Right forelimb (tissue), 1 donor: ENCODE measurements at places on chromosomes 7 and 10.

- peak; percentile 69 for DNase-seq
Measured at GRCh38 chr7:2399848-2400587, 3.4 kb upstream of the CHST12 start.

DNA sequence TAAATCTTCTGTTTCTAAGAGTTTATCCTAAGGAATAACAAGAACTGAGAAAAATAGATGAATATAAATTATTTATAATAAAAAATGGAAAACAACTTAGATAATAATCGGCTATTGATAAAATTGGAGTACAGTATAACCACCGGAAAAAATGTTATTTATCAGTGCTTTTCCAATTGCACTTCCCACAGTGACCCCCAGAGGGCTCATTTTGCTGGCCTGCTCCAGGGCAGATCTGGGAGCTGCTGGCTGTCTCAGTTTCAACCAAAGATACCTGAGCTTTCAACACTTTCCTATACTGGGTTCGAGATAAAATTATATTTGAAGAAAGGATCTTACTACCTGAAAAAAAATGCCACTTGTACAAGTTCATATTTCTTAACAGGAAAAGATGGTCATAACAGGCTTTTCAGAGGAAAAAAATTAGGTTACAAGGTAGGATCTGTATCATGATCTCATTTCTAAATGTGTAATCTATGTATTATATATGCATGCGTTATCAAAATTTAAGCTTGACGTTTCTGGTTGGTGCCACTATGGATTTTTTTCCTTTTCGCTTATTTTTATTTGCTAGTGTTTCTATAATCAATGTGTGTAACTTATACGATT lies 165.7 kb downstream of the NPSR1 start:
- DNase-seq = no peak

DNA sequence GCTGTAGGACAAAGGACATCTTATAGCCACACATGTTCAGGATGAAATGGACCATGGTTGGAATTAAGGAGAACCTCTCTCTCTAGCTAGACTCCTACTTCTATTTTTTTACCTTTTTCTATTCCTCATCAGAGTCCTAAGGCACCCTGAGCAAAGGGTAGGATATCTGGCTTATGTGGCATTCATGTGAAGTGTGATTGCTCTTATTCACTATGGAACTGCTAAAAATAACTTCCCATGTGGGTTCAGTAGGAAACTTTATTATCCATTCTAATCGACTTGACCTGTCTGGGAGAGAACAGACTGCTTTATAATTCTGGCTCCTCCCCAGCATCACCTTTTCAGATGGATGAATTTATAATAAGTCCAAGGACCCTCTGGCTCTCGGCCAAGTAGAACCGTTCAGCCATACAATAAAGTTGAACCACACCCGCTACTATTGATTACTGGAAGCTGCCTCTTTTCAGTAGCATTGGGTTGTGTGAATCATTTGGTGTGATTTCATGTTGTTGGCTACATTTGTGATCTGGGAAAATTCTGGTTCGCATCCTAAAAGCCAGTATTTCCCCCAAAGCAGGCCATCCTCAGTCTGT lies 117.5 kb downstream of the NRF1 start:
- DNase-seq = no peak

DNA sequence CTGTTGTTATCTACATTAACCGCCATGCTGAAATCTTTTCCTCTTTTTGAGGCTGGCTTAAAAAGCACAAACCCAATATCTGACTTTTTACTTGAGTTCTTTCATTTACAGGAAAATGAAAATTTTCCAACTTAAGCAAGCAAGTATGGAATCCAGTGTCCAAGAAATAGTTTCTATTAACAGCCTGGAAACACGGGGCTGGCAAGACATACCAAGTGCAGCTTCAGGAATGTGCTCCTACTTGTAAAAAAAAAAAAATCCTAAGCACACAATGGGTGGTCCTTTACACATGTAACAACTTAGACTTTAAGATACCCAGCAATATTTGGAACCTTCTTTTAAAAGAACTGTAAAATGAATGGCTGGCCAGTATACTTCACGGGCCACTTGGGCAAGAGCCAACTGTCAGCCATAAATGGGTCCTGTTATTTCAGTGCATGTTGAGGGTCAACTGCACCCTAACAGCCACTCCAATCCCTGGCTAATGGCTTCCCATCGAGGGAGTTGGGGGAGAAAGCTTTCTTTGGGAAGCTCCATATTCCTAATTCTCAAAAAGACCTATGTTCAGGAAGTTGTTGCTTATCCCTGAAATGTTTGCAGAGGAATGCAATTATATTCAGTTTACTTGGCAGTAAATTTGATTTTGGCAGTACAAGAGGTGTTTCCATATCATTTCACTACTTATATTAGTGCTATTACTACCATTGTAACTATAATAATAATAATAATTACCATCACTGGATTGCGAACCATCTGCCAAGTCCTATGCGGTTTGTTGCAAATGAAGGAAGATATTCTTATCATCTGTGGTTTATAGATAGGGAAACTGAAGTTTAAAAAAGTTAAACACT lies 236.4 kb upstream of the TMEM72 start:
- no peak for DNase-seq

DNA sequence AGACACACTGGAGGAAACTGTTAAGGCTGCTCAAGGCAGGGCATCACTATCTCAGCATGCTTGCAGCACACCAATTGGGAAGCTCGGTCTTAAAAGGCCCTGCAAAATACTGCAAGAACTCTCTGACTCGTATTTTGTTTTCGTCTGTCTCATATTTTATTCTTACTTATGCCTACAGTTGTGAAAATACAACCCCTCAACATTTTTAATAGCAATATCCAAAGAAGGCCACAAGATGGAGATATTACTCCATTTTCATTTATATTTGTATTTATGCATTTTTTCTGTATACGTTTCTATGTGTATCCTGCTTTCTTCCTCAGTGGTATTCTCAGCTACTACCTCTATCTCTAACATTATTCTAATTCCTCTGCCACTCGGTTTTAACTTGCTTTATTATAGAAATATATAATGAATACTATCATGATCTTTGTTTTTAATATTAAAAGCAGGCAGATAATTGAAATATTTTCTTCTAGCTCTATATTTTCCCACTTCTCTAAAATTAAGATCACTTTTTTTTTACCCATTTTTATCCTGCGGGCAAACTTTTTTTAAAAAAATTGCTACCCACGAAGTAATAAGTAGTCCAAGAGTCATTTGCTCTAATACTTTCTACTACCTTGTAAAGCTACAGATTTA lies 10.0 kb downstream of the DNAJC1 start:
- DNase-seq = no peak

GRCh38 chr7:74554178-74554577 lies 100.5 kb downstream of the GTF2IRD1 start:
- DNase-seq = no peak

DNA sequence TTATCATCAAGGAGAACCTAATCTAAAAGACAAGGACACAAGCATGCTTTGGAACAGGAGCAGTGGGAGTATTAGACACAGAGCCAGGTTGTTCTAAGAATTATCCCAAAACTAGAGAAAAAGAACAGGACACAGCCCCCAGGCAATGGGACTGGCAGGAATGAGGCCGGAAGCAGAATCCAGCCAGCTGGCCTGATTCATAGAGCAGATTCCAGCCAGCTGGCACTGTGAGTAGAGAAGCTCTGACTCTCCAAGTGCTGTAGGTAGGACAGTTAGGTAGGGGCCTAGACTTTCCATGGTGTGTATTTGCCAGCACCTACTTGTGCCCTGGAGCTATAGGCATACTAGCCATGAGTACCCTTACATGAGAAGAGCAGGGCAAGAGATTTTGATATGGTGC lies 13.3 kb upstream of the RAB18 start:
- DNase-seq = no peak

DNA sequence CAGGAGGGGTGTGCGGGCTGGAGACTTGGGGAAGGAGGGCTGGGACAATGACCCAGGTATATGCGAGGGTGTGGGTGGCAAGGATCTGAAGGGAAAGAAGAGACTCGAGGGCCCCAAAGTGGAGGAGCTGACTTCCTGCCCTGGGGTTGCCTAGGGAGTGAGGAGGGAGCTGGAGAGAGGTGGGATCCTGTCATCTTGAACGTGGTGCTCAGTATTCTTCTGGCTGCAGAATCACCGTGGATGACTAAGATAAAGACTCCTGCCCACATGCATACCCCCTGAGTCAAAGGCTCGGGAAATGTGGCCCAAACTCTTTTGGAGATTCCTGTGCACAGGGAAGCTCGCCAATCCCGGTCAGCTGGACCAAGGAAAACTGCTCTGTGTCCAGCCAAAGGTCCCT lies 31.2 kb downstream of the COL17A1 start:
- no peak for DNase-seq

DNA sequence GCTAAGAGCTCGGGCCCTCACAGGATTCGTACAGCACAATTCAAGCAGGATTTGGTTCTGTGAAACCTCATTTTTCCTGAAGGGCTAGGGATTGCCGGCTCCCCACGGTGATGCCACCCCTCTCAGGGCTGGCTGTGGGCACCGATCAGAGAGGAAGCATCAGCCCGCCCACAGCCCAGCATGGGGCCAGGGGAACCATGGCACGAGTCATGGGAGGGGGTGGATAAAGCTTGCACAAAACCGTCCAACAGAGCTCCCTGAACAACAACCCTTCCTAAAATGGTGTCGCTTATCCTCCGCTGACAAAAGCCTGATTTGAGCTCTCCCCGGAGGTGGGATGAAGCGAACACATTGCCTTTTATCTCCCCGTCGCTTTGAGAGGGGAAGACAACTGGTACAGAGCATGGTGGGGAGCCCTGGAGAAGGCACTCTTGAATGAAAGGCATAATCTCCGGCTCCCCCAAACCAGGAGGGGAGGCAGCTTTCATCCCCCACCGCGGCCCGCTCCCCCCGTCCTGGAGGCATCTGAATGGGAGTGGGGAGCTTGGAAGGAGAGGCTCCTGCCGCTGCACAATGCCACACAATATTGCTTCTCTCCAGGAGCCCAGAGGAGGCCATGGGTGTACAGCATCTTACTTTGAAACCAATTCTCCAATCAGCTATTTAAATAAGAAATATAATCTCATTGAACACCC lies 144.0 kb downstream of the RPS24 start:
- DNase-seq = no peak

DNA sequence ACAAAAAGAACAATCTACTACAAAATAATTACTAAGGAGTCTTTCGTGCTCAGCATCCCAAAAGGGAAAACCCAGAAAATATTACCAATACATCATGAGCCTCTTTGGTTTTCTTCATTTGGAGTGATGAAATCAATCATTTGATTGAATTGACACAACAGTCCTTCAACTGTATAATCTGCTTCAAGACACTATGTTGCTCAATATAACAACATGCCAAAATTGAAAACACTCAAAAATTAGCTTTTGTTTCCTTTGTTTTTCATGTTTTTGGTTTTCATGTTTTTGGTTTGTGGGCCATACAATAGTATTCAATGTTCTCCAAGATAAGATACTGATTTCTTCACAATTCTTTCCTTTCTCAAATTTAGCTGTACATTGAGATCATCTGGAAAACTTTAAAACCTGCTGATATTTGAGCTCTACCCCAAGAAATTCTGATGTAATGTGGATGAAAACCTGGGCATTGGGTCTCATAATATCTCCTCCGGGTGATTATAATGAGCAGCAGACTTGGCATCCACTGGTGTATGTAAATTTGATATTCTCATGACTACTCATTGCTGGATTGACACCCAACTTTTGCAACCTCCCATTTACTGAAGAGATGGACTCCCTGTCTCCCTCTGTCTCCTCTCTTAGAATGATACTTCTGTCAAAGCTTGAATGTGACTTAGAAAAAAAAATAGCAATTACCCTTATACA lies 4.6 kb downstream of the SOSTDC1 start:
- no peak for DNase-seq

GRCh38 chr10:124349231-124349995 lies 69.3 kb downstream of the OAT start:
- peak; percentile 44 for DNase-seq

DNA sequence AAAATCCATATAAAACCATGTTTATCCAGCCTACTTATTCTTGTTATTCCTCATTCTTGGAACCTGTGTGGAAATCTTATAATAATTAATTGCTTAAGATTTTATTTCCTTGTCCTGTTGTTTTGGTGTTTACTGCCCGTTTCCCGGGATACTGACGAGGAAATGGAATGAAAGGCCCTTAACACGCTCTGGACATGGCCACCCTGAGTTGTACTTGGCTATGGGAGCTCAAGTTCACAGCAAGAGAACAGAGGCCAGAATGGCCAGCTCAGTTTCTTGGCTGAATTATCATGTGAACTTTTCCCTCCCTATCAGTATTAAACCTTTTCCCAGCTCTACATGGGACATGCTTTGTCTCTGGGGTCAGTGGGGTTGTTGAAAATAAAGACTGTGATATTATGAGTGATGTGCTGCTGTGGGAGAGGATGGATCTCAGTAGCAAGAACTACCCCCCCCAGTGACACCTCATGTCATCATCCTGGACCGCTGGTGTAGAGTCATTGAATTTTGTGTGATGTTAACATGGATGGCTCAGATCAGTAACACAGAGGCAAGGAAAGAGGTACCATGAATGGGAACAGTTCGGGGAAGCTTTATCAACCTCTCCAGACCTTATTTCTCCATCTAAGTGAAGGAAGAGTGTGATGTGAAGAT lies 87.0 kb upstream of the IGFBP3 start:
- no peak for DNase-seq

DNA sequence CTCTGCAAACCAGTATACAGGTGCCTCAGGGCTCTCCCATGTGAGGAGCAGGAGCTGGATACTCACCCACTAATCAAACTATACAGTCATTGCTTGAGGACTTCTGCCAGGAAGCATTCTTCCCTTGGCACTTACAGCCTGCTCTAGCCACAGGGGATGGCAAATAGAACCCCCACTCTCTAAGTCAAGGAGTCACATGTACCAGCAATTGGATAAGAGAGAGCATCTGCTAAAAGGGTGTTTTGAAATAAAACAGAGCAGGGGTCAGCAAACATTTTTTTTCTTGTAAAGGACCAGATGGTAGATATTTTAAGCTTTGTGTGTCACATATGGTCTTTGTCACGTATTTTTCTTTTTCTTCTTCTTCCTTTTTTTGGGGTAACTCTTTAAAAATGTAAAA lies 865.2 kb upstream of the GHITM start:
- no peak for DNase-seq

DNA sequence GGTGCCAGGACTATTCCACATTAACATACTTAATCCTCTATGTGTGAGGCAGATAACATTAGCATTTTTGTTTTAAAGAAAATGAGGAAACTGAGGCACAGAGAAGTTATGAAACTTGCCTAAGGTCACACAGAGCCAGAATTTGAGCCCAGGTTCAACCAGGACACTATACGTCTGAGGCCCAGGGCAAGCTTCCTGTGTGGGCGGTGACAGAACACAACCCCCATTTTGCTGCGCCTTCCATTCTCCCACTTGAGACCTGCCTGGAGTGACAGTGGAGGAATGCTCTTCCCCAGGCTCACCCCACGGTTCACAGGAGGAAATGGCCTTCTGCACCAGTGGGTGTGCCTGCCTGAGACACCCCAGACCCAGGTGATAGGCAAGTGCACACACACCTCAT lies 164.1 kb downstream of the SH3PXD2A start:
- DNase-seq = no peak
